ENCODE measurements at places on chromosomes 2 and 18.
A peak's percentile ranks its signal among the peaks of the same experiment; 100 is the strongest.

GRCh38 chr2:17864676-17865075 lies 13.8 kb upstream of the KCNS3 start:
- H3K4me3 ChIP-seq, result no peak overlapping the region
- peaks cover 26% of the 10 kb centered on the region for H3K27me3 ChIP-seq
- DNase-seq, result no peak
- H3K27ac ChIP-seq, result no peak overlapping the region
- H3K36me3 ChIP-seq, result no peaks in the 10 kb centered on the region

DNA sequence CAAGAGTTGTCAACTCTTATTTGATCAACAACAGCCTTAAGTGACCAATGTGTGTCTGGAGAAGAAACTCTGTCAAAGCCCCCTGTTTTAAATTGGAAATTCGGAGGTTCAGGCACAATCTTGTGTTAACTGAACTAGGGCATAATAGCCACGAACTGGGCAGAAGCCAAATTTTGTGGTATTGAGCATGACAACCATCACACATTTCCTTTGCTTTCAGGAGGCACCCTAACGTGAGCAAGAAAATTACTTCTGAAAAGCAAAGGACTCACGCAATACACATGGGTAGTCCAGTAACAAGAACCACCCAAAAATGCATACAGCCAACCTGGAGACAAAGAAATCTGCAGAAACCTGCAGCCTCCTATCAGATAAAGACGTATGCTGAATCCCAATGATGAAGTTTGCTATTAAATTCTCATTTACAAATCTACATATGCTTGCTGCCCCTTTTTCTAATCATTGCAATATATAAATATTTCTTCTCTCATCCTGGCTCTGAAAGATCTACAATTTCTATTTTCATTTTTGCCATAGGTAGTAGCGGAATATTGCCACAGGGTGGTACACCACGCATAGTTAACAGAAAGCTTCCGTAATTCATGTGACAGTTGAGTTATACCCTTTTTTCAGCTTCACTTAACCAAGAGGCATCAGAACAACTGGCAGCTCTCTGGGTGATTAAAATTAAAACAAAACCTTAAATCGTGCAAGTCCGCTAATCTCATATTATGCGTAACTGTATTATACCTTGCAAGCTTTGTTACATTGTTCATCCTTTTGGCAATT lies 495.8 kb downstream of the NRXN1 start:
- H3K27ac ChIP-seq, result no peak overlapping the region
- no peak overlapping the region for H3K4me3 ChIP-seq
- no peak for DNase-seq
- no peaks in the 10 kb centered on the region for H3K27me3 ChIP-seq
- no peaks in the 10 kb centered on the region for H3K36me3 ChIP-seq

DNA sequence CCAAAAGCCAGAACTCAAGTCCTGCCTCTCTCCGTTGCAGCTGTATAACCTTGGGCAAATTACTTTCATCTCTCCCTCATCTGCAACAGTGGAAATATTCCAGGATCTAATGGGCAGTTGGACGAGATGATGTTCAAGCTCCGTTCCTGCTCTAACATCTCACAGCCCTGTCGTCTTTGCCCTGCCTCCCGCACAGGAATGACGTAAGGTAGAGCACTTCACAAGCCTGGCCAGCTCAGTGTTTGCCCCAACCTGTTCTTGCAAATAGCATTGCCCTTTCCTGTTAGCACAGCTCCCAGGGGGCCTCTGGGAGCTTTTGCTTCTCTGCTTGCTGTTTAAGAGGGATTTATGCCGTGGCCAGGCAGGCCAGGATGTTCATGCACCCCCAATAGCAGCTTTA lies 107.9 kb downstream of the KLHL29 start:
- peaks cover 42% of the 10 kb centered on the region for H3K27me3 ChIP-seq
- no peak overlapping the region for H3K27ac ChIP-seq
- H3K4me3 ChIP-seq, result no peak overlapping the region
- peaks cover 5% of the 10 kb centered on the region for H3K4me1 ChIP-seq
- H3K36me3 ChIP-seq, result no peaks in the 10 kb centered on the region

DNA sequence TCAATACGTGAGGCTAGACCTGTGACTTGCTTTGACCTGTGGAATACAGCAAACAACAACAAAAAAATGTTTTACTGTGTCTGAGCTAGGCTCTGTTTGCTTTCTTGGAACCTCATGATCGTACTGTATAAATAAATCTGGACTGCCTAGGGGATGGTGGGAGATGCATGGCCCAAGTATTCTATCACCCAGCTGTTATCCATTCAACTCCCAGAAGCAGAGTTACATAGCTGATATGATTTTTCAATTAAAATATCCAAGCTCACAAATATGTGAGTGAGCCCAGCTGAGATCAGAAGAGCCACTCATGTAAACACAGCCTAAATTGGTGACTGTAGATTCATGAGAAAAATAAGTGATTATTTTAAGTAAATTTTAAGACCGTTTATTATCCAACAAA lies 154.1 kb upstream of the THUMPD2 start:
- no peak overlapping the region for H3K27ac ChIP-seq
- H3K4me1 ChIP-seq, result no peaks in the 10 kb centered on the region
- H3K4me3 ChIP-seq, result no peak overlapping the region
- no peak for DNase-seq
- peaks cover 9% of the 10 kb centered on the region for H3K27me3 ChIP-seq

DNA sequence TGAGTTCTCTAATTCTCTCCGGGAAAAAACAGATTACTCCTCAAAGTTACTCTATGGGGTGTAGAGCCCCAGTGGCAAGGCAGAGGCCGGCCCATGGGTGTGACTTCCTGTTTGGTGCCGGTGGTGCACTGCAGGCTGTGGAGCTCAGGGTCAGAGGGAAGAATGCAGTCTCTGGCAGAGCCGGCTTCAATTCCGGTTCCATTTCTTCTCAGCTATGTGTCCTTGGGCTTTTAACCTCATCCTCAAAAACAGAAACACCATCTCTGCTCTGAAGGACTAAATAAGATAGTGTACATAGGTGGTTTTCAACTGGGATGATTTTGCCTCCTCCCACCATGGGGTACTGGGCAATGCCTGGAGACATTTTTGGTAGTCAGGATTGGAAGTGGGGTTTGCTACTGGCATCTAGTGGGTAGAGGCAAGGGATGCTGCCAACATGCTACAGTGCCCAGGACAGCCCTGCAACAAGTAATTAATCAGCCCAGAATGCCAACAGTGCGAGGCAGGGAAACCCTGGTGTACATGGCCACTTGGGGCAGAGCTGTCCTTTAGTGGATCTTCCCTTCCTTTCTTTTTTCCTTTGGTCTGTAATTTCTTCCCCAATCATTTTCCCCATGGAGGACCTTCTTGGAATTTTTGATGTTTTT lies 81.2 kb downstream of the INSIG2 start:
- peak; percentile 44 for DNase-seq
- peaks cover 26% of the 10 kb centered on the region for H3K27me3 ChIP-seq
- H3K27ac ChIP-seq, result no peak overlapping the region
- H3K36me3 ChIP-seq, result no peaks in the 10 kb centered on the region

DNA sequence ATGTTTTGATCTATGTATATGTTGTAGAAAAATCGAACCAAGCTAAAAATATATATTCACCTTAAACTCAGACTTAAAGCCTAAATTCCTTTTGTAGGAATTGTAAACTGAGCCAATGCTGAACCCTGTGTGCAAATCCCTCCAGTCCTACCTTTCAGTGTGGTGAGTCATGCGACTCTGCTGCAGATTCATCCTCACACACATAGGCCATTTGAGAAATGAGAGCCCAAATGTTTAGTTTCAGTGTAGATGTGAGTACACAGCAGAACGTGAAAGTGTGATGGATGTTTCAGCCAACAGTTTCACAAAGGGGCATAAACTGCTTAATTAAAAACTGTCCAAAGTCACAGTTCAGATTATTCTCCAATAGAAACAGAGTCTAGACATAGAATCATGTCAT lies 193.2 kb downstream of the CDH19 start:
- H3K4me1 ChIP-seq, result no peaks in the 10 kb centered on the region
- no peak overlapping the region for H3K27ac ChIP-seq
- H3K27me3 ChIP-seq, result no peaks in the 10 kb centered on the region
- H3K36me3 ChIP-seq, result no peaks in the 10 kb centered on the region
- DNase-seq, result no peak
- no peak overlapping the region for H3K4me3 ChIP-seq

DNA sequence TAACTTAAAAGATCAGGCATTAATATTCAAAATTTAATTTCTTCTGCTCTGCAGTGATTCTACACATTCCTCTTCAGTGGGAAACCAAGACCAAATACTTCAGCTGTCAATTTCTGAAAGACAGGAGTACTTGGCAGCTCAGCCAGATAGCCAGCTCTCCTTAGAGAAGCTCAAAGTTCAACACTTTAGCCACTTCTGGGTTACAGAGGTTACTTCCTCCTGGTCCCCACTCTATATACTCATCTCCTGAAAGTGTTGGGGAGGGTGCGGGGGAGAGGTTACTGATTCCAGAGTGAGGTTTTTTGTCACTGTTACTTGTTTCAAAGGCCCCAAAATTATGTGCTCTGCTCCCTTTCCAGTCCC lies 4.1 kb downstream of the CYTIP start:
- peaks cover 29% of the 10 kb centered on the region for H3K4me1 ChIP-seq
- H3K36me3 ChIP-seq, result no peaks in the 10 kb centered on the region
- no peak overlapping the region for H3K4me3 ChIP-seq
- no peak for DNase-seq

DNA sequence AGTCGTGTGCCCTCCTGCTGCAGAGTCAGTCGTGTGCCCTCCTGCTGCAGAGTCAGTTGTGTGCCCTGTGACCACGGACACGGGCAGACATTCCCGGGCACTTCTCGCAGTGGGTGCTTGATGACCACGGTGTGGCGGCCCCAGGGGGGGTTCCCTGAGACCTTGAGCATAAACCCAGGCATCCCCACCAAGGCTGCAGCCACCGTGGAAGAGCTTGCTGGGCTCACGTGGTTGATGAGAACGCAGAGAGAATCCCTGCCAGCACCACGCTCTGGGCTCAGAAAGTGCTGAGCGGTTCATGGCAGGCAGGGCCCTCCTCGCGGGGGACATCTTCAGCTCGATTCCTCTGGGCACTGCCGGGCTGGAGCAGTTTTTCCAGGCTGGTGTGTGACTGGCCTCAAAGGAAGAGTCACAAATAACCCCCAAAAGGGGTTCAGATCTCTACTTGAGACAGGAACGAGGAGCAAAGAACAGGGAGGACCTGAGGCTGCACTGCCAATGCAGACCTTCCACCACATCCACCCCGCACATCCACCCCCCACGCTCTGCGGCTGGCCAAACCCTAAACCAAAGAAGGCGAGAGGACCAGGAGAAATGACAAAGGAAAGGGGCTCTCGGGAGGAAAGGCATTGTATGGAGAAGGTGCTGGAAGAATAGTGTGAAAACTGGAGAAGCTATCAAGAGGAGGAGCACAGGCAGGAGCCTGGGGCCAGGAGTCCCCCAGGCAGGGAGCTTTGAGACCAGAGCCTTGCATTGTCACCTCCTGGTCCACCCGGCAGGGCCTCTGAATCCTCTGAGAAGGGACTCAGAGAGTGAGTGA lies 8.4 kb upstream of the PER2 start:
- H3K4me1 ChIP-seq, result no peaks in the 10 kb centered on the region
- H3K27ac ChIP-seq, result no peak overlapping the region
- no peak for DNase-seq
- peaks cover 5% of the 10 kb centered on the region for H3K27me3 ChIP-seq
- H3K4me3 ChIP-seq, result no peak overlapping the region
